Brain pericyte (primary cell): ENCODE measurements at places on chromosomes 3 and 15.

- no peak for DNase-seq
Observed at GRCh38 chr15:89822026-89822425, 7.4 kb upstream of the ANPEP start.

DNA sequence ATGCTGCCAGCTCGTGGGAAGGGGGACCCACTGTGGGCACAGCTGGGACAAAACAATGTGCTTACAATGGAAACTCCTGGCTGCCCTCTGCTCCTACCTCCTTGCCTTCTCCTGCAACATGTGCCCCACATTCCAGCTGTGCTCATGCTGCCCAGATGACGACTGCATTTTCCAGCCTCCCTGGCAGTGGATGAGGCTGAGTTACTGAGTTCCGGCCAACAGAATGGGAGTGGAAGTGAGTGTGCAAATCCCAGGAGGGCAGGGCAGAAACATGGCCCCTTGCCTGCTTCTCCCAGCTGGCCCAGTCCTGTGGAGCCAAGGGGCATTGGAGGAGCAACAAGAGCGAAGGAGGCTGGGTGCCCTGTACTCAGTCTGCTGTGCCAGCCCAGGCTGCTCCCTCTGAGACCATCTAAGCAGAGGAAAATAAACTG is 17.1 kb downstream of the KLF15 start:
- DNase-seq, result no peak

- DNase-seq, result peak; percentile 95
Observed at GRCh38 chr3:184176377-184177330, 2.0 kb downstream of the AP2M1 start.

- no peak for DNase-seq
Observed at GRCh38 chr3:90011131-90011530, 903.7 kb downstream of the EPHA3 start.

DNA sequence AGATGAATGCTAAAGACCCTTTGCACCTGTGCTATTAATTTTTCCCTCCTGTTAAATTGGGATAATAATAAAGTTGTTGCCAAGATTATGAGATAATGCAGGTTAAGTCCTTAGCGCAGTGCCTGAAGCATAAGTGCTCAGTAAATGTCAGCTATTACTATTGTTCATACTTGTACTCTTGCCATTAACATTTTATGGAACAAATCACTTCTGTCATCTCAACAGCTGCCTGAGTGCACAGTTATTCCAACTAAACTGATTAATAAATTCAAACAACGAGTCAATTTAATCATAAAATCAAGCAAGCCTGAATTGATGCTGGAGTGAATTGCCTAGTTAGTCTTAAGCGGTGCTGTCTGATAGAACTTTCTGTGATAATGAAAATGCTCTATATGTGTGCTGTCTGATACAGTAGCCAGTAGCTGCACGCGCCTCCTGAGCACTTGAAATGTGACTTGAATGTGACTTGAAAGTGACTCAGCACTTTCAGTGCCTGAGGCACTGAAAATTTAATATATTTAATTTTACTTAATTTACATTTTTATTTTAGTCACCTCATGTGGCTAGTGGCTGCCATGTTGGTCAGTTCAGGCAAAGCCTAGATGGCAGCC is 198.7 kb upstream of the PFN2 start:
- no peak for DNase-seq

- no peak for DNase-seq
Observed at GRCh38 chr15:38062696-38063095, 128.3 kb downstream of the TMCO5A start.

- no peak for DNase-seq
Observed at GRCh38 chr3:138455801-138456716, 21.6 kb downstream of the ESYT3 start.

DNA sequence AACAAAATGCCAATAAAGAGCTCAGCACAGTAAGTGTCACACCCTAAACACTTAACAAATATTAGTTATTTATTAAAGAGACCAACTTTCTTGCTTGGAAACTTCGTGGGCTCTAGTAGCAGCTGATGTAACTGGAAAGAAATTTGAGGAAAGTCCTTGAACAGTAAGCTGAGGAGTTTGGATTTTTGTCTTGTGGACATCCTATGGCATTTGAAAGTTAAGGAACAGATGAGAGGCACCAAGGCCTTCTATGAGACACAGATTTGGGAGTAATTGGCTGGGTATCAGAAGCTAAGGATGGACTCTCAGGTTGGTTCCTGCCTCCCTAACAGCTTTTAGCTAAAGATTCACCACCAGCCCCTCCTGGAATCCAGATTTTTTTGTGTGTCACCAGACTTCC is 59.7 kb upstream of the FILIP1L start:
- DNase-seq, result no peak

DNA sequence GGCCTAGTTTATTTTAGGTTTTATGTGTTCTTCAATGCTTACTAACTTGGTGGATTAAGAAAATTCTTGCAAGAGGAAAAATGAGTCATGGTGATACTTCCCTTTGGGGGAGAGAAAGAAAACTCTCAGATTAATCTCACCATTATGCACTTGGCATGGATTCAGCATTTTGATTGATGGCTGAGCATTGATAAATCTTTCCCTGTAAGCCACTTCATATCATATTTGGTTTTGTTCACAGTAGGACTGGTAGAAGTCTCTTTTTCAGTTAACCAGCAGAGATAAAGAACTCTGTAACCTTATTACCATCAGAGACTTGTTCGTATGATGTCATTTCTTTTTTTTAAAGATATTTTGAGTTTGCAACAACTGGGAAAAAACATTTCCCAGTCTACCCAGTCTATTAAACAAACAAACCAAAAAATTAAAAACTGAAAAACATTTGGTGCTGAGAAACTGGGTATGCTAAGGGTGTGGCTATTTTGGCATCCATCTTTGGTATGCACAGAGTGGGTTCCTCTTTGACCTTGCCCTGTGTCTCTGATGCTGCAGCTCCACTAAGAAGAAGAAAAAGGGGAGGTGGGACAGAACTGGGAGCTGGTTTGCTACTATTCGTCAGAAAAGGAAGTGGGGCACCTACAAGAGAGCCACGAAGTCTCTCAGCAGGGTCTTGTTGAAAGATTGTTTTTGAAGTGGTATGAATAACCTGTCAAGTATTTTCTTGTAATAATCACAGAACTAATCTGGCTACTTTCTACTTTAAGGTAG is 17.2 kb downstream of the TMOD3 start:
- peak; percentile 55 for DNase-seq

GRCh38 chr3:157669416-157669815 is 166.2 kb upstream of the VEPH1 start:
- DNase-seq, result no peak

DNA sequence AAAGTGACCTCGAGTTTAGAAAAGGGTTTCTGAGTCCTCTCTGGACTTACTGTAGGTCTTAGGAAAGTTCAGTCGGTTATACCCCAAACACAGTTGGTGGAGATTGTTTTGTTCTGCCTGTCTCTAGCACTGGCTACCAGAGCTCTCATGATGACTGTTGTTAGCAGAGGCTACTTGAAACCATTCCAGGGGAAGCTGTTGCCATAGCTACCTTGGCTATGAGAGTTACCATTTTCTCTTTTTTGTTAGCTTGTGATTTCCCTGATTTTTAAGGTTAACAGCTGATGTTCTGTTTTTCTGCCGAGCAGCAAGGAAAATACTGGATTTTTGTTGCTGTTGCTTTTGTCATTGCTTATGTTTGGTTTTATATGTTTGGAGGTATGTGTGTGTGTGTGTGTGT is 26.7 kb downstream of the ABHD2 start:
- DNase-seq, result no peak

- DNase-seq, result no peak
Observed at GRCh38 chr3:46897829-46898320, 20.4 kb downstream of the PTH1R start.

GRCh38 chr15:66405007-66405406 is 18.3 kb downstream of the MAP2K1 start:
- DNase-seq, result no peak

GRCh38 chr3:89521328-89521727 is 413.9 kb downstream of the EPHA3 start:
- DNase-seq, result no peak

GRCh38 chr3:52786330-52787215 is 8.0 kb upstream of the ITIH3 start:
- DNase-seq, result no peak

DNA sequence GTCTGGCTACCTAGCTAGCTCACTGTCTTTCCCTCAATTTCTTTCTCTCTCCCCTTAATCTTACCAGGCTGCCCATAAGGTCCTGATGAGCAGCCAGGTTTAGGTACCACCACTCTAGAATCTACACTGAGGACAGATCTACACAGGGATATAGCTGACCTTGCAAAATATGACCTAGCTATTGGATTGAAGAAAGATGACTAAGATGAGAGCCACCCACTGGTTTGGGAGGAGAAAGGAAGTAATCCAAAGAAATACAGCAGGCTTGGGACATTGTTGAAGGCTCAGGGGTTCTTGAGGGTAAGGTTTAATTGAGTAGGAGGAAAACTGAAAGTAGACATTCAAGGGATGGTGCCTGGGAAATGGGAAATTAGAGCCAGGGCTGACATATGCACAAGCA is 142.0 kb upstream of the TMC3 start:
- DNase-seq, result no peak

DNA sequence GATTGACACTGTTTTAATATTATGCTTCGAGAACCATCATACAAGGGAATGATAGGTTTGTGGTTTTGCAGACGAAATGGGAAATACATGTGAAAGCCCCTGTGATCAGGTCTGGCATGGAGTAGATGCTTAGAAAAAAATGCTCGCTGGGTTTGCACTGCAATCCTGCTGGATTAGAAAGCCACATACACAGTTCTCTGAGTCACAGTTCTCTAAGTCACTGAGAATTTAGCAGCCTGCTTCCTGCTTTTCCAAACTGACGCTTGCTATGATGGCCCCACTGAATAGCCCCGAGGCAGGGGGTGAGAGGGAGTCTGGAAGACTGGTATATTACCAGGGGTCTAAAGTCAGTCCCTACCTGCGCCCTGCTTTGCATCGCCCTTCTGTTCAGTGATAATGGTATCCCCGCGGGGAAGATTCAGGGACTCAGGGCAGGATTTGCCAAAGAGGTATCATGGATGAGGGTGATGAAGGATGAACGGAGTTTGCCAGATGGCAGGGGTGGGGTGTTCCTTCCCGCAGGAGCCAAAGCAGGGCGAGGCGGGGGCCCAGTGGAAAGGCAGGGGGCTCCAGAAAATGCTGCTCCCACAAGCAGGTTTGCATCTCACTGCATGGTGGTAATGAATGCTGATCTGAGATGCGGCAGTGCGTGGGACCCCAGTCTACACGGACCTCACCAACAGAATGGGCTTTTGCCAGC is 82.3 kb downstream of the IQSEC1 start:
- DNase-seq, result no peak

- no peak for DNase-seq
Observed at GRCh38 chr3:151918253-151919029, 45.0 kb downstream of the SUCNR1 start.

GRCh38 chr3:178676077-178676476 is 139.8 kb downstream of the KCNMB2 start:
- DNase-seq, result no peak

DNA sequence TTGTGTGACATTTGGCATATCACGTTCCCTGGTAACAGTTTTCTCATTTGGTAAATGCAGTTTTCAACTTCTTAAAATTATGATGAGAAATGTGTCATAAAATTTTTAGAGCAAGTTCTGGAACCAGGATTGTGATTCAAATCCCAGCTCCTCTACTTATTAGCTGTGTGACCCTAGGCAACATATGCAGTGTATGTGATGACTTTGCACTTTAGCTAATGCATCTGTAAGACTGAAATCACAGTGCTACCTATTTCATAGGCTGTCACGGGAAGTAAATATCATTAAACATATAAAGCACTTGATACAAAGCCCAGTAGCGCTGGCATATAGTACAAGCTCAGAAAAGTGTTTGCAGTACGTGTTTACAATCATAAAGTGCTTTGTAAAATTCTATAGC is 419.4 kb downstream of the GRM7 start:
- DNase-seq, result no peak

DNA sequence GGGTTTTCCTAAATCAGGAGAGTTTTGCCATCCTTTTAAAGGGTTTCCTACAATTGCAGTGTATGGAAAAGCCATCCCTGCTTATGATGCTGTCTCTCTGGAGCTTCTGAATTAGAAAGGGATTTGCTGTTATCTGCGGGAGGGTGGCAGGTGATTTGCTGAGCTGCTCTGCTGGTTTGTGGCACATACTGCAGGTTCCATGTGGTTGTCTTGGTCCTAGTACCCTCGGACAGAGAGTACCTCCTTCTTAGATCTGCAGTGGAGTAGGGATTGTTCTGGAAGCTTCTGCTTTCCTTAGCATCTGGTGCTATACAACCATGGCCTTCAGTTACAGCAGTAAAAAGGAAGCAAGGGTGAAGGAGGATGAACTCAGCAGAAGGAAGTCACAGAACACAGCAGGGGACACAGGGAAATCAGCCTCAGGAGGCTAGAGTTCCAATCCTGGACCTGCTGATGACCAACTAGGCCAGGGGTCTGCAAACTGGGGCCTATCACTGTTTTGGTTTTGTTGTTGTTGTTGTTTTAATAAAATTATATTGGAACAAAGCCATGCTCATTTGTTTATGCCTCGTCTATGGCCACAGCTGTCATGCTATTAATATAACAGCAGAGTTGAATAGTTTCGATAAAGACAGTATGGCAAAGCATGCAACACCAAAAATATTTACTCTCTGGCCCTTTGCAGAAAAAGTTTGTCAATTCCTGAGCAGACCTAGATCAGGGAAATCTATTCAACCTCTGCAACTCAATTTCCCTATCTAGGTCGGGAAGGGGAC is 39.5 kb downstream of the STARD5 start:
- no peak for DNase-seq

- no peak for DNase-seq
Observed at GRCh38 chr3:23663246-23663645, 142.5 kb upstream of the UBE2E1 start.

DNA sequence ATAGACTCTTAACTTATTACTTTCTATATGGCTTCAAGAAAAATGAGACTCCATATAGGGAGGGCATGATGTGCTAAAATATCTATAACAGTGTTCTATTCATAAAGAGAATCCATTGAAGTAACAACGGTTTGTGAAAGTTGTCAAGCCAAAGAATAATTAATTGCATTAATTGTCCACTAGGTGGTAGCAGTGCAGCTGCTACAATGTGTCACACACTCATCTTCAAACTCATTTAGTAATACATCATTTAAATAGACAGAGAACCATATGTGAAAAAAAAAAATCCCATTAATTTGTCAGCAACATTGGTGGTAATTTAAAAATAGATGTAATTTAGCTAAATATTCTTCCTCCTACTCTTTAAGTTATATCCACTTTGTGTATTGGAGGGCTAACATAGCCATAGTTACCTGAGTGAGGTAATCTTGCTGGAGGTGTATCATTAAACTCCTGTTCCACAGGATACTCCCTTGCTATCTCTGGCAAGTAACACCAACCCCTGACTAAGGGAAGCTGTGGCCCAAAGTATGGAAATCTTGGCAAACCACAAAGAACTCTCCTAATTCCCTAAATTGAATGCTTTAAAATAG is 3.7 kb upstream of the CPA3 start:
- peak; percentile 5 for DNase-seq

DNA sequence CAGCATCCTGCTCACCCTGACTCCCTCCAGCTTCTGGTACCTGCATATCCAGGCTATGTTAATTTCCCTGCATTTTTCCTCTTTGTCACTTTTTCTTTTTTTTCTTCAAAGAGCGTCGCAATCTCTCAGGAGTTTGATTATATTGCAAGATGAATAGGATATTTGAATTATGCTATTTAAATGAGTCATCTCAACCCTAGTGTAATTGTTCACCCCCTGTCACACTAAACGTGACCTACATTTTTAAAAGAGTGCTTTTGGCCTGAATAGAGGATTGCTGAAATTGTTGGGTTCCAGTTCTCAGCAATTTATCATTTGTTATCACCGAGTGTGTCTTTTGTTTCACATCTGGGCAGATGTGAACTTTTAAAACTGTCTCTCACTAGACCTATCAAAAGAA is 294.7 kb downstream of the SOX2 start:
- DNase-seq, result no peak
